Stimulated activated CD4-positive, alpha-beta T cell treated with anti-CD3 and anti-CD28 coated beads, Interleukin-12 subunit alpha, Interleukin-12 subunit beta, amount 100 ng/mL, for 24 hours (primary cell): ENCODE measurements at places on chromosomes 13 and 19.

DNA sequence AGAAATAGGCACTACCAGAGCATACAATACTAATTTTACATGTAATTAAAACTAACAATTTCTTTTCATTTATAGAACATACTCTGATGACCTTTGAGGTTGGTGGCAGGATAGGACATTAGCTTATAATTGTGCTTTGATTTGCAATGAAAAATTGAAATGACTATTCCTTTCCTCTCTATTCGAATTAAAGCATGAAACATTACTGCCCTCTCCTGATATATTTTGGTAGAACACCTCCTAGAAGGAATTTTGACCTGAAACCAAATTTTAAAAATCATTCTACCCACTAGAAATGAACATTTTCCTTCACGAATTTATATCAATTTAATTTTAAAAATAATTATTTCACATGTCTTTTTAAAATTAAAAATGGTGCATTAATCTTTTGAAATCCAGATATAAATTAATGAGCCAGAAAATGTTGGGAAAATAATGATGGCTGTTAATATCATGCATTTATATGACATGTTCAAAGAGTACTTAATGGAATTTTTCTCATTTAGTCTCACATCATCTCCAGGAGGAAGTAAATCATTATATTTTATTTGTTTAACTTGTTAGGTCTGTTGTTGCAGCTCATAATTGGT lies 556.3 kb upstream of the ARGLU1 start:
- no peak for DNase-seq

- no peak for DNase-seq
Observed at GRCh38 chr19:47491358-47492136, 7.5 kb upstream of the KPTN start.

DNA sequence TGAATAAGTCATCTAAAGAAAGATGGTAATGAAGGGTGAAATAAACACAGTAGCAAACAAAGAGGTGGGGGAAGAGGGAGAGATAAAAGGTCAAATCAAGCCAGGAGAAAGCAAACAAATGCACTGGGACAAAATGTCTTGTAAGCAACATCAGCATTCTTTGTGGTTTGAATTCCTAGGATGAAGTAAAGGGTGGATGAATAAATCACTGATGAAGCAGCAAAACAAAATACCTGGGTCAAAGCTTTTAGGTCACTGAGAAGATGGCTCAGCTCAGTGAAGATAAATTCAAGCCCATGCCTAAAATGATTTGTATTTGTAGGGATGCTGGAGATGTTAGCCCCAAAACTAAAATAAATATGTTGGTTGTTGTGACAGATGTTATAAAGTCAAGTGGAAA lies 86.5 kb upstream of the FBXL3 start:
- no peak for DNase-seq

- DNase-seq = no peak
Observed at GRCh38 chr13:37094840-37095239, 10.6 kb downstream of the CSNK1A1L start.

GRCh38 chr13:105201351-105201750 lies 1334.1 kb downstream of the EFNB2 start:
- no peak for DNase-seq

- DNase-seq = no peak
Observed at GRCh38 chr13:111468037-111468959, 147.9 kb downstream of the TEX29 start.

DNA sequence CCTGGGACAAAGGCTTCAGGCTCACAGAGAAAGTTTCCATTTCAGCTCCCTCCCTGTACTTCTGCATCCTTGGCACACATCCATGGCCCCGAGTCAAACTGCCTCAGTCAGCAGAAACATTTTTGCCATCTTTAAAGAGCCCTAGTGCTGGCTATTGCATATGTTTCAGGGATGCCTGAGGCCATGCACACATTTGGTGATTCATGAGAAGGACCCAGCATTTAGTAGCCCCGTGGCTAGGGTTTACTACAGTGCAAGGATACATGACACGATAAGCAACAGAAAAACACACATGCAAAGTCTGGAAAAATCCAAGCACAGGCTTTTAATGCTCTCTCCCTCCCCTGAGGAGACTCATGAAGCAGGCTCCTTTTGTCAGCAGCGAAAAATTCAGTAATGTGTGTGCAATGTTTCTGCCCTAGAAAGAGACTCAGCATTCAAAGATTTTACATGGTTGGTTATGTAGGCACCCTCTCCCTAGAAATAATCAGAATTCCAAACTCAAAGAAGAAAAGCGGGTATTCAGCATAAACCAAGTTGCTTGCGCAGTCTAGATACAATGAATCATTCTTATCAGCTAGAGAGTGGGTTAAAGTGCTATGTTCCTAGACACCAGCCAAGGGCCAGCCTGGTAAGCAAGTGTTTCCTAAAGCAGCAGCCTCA lies 17.6 kb downstream of the ACOD1 start:
- DNase-seq = no peak

GRCh38 chr19:28553005-28553404 lies 659.9 kb downstream of the UQCRFS1 start:
- no peak for DNase-seq

DNA sequence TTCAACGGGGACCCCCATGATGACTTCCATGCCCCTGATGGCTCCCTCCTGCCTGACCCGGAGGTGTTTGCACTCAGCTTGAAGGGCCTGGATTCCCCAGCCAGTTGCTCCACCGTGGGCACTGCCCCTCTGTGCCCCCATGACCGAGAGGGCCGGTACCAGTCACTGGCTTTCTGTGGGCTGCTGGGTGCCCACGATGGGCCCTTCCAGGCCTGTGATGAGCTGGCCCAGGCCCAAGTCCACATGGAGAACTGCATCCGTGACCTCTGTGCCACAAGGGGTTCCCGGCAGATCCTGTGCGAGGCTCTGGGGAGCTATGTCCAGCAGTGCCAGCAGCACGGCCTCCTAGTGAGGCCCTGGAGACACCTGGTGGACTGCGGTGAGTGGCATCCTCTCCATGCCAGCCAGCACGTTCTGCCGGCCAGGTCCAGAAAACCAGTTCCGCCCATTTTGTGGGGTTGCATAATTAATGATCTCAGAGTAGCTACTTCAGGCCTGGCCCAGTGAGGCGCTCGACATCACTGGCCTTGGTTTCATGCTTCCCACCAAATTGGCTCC lies 34.9 kb upstream of the FXYD3 start:
- no peak for DNase-seq

DNA sequence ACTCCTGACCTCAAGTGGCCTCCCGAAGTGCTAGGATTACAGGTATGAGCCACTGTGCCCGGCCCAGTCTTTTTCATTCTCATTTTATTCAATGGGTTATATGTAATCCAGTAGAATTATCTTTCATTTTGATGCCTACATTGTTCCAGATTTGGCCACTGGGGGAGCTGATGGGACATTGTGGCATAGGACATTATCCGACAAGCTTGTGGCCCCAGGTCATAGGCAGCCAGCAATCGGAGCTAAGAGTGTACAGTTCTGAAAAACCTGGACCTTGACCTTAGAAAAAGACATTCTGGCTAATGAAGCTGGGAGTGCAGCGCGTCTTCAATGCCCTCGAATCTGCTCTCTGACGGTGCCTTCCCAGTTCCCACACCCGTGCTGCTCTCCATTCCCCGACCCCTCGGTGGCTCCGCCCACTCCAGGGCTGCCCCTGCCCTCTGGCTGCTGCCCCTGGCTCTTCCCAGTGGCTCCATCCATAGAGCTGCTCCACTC lies 108.7 kb downstream of the TEX29 start:
- peak; percentile 53 for DNase-seq

- DNase-seq = no peak
Observed at GRCh38 chr13:58907347-58907746, 1256.4 kb downstream of the DIAPH3 start.

GRCh38 chr19:51719251-51719988 lies 4.4 kb downstream of the HAS1 start:
- no peak for DNase-seq

DNA sequence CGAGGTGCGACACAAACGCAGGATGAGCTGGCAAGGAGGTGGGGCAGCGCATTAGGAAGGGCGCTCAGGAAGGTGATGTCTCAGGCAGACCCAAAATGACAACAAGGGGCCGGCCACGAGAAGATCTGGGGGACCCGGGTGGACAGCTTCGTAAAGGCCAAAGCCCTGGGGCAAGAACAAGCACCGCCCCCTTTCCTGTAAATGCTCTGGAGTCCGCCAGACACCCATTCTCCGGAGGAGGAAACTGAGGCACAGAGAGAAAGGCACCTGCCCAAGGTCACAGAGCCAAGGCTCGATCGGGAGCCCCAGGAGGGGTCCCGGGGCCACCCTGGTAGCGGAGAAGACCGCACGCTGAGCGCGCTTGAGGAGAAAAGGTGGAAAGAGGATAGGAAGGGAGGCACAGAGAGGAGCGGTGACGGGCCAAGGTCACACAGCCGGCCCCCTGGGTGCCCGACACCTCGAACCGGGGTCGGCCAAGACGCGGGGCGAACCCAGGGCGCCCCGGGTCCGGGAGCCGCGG lies 571 bp downstream of the SAFB2 start:
- peak; percentile 7 for DNase-seq

- DNase-seq = no peak
Observed at GRCh38 chr13:70544706-70545105, 436.5 kb upstream of the KLHL1 start.

DNA sequence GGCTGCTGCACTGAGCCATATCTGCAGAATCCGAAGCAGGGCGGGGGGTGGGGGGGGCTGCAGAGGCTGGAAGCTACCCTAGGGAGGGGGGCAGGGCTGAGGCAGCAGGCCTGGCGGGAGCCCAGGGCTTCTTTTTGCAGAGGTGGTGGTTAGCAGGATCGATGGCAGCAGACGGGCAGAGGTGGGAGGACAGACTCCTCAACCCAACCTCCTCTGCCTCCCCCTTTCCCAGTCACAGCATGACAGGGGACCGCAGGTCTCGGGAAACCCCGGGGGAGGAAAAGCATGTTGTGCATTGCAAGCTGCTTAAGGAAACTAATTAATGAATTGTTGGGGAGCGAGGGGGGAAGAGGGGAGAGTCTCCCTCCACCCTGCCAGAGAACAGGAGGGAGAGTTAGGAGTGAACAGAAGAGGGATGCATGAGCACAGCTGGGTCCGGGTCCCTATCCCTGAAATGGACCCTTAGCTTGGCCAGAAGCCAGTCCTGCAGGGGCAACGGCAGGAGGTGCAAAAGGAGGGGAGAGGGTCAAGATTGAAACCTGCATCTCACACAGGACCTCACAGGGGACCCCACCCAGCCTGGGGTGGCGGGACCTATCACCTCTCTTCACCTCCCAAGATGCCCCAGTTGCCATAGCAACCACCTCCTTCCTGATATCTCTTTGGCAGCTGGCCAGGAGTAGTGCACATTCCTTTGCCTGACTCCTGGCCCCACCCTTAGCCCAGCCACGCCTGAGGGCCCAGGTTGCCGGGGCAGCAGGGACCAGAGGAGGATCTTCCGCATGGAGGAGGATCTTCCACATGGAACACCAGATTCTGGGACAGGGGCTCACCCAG lies 1.8 kb downstream of the FXYD7 start:
- DNase-seq = no peak

GRCh38 chr13:48531416-48532255 lies 1.2 kb downstream of the RCBTB2 start:
- DNase-seq = no peak

DNA sequence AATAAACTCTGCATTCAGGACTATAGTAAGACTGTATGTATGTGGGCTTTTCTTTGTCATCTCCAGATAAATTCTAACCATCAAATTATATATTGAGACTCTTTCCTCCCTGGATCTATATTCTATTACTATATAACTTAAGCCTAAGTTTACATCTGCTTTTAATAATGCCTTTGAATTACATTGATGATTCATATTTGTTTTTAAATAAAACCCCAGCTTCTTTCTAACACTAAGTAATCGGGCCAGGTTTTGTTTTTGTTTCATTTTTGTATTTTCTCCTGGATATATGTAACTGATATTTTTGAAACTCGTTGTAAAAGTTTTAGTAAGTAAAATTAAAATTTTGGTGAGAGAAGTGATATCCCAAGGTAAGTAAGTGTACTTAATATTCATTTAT lies 1599.1 kb downstream of the PCDH9 start:
- DNase-seq = no peak

DNA sequence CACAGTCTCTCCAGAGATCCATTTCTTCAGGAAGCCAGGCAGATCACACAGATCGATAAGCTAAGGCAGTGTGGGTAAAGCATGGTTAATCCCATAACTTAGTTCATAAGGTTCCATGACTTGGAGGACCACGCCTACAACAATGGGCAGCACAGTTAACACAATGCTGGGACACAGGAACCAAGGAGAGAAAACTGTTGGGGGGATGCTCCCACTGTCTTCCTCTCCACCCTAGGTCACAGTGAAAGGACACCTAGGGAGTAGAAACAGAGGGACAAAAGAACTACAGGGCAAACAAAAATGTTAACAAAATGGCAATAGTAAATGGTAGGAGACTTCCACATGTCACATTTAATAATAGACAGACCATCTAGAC lies 20.8 kb upstream of the ZNF181 start:
- no peak for DNase-seq

DNA sequence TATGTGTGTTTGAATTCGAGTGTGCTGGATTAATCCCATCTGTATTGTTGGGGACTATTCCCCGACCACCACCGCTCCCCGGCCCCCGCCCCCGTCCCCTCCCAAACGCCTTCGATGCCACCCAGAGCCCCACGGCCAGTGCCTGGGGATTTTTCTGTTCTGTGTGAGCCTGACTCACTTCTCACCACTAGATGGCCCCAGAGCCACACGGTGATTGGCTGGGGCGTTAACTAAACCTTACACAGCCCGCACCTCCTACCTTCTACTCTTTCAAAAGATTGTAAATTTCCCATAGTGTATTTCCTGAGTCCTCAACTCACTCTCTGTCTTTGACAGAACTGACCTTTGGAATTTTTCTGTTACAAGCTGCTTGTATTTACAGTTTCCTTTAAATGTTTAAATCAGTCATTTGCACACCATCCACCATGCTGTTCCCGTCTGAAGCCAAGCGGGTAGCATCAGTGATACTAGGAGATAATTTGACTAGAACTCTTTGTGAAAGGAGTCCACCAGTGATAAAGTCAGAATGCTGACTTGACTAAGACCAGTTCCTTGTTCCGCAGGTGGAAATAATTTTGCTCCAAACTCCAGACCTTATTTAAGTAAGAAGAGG lies 61.4 kb downstream of the RFX2 start:
- DNase-seq = peak; percentile 53

DNA sequence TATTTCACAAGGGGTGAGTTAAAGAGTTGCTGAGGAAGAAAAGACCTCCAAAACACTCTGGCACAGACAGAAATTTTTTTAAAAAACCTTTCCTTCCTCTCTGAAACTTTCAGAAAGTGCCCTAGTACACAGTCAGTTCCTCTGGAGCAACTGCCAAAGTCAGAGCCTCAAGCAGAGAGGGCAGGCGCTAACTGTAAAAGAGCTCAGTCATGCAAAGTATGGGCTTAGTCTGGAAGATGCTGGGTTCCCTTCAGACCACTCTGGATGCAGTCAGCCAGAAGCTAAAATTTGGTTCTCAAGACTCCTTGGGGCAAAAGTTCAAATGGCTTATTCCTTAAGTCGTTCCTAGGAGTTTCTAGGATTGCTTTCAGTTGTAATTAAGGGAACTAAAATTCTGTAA lies 671.6 kb downstream of the PCDH9 start:
- DNase-seq = no peak

DNA sequence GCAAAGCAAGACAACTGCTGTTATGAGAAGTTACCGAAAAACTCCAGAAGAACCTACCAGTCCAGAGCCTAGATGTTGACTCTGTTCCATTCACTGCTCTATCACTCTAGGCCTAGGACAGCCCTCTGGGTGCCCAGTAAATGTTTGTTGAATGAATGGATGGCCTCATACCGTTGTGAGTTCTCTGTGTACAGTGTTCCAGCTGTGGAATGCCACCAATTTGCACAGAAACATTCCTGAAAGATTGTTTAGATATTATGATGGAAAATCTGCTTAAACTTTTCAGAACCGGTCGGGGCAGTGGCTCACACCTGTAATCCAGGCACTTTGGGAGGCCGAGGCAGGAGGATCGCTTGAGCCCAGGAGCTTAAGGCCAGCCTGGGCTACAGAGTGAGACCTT lies 1.3 kb upstream of the FBL start:
- no peak for DNase-seq
